ENCODE measurements at places on chromosomes 1 and 21. TPM values are rescaled to one million over a fixed set of nuclear protein-coding genes. Genes with fewer than 3 reads are reported as not detected.

Gene PLEKHA6
- total RNA-seq = 1.3 TPM

Gene LCE1A
- total RNA-seq = not detected

- ATAC-seq = no peak
Observed at GRCh38 chr1:18166929-18167328, 59.3 kb downstream of the IGSF21 start.

Gene PLA2G4A
- 0.40 TPM for total RNA-seq

DNA sequence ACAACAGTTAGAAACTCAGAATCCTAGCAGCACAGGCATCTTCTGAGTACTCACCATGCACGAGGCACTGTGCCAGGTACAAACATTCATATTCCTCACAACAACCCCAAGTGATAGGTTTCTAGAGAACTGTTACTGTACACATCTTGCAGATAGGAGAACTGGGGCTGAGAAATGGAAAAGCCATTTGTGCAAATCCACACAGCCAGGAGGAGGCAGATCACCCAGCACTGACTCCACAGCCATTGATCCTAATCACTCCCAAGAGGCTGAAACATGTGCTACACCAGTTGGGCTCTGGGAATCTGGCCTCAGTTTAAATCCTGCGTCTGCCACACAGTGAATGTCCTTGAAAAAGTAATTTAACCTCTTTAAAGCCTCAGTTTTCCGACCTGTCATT, 151.0 kb downstream of the ST6GALNAC5 start:
- no peak for ATAC-seq

Gene KCNJ9
- not detected for total RNA-seq

GRCh38 chr1:82384776-82385175, 584.0 kb downstream of the ADGRL2 start:
- no peak for ATAC-seq

DNA sequence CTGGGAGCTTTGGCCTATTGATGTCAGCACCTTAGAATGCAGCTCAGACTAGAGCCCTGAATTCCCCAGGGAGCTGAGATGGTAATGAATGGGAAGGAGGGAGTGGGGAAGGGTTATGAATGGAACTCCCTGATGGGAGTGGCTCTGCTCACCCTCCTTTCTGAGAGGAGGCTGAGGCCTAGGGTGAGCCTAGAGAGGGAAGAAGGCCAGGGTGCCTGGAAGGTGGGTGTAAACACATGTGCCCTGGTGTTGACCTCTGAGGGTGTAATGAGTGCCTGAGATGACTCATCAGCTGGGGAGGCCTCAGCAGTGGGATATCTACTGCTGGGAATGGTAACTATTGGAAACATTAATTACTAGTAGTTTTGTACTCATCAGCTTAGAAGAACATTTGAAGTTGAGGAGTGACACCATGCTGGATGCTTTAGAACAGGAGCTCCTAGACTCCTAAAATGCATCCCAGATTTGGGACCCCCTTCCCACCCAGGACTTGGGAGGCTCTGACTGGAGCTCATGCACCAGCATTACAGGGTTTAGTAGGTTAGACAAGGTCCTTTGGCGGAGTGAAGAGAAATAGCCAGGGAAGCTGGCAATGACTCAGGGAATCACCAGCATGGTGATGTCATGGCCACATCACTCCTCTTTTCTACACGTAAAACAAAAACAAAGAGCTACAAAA, 16.0 kb upstream of the PIGV start:
- peak; percentile 91 for ATAC-seq

DNA sequence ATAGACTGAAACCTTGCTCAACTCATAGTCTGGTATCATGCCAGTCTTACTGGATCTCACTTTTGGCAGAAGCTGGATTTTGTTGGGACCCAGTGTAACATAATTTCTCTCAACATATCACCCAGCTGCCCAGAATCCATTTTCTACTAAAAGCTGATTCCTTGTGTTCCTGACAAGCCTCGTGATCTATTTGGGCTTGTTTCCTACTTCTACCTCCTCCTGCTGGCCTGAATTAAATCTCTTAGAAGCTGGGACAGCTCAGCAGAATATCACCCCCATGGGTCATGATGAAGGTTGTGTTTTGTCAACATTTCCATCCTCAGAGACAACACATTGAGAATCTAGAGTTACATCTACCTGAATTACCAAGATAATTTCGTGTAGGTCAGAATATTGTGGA, 7.7 kb downstream of the GOLT1A start:
- ATAC-seq = no peak

- no peak for ATAC-seq
Observed at GRCh38 chr1:94727846-94728715, 92.1 kb upstream of the SLC44A3 start.

DNA sequence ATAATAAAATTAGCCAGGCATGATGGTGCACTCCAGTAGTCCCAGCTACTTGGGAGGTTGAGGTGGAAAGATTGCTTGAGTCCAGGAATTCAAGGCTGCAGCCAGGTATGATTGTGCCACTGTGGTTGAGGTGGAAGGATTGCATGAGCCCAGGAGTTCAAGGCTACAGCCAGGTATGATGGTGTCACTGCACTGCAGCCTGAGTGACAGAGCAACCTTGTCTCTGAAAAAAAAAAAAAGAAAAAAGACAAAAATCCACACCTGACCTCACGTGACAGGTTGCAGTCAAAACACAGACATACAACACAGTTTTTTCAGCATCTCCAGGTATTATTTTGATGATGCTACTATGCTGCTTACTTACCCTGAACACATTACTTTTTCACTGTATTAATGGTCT, 4.3 kb upstream of the AK2 start:
- ATAC-seq = no peak

Gene RIMKLA
- total RNA-seq = 16.3 TPM

GRCh38 chr1:15460708-15461095, 4.2 kb downstream of the CELA2A start:
- ATAC-seq = no peak

Gene LORICRIN
- not detected for total RNA-seq

Gene SUSD4
- total RNA-seq = 0.11 TPM

GRCh38 chr1:21623410-21623961, 45.7 kb downstream of the RAP1GAP start:
- ATAC-seq = no peak

DNA sequence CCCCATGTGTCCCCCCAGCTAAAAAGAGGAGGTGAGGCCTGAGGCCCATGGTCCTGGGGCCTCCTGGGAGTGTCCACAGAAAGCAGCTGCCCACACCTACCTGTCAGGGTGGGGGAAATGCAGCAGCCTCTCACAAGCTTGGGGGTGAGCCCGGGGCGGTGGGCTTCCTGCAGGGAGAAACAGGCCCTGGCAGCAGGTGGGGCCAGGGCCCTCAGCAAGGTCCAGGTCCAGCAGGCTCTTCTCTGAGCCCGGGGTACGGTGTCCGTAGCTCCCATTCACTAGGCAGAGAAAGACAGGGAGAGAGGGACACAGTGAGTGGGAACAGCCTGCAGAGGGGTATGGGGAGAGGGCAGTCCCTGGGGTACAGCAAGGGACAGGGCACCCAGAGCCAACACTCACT, 139.0 kb downstream of the GLIS1 start:
- ATAC-seq = no peak

GRCh38 chr1:218171302-218171893, 113.7 kb upstream of the RRP15 start:
- no peak for ATAC-seq

GRCh38 chr1:6010554-6010953, 18.3 kb upstream of the NPHP4 start:
- ATAC-seq = no peak

Gene IL23R
- total RNA-seq = 15.2 TPM

Gene PPFIA4
- total RNA-seq = 244 TPM

Gene PRAMEF26
- not detected for total RNA-seq

DNA sequence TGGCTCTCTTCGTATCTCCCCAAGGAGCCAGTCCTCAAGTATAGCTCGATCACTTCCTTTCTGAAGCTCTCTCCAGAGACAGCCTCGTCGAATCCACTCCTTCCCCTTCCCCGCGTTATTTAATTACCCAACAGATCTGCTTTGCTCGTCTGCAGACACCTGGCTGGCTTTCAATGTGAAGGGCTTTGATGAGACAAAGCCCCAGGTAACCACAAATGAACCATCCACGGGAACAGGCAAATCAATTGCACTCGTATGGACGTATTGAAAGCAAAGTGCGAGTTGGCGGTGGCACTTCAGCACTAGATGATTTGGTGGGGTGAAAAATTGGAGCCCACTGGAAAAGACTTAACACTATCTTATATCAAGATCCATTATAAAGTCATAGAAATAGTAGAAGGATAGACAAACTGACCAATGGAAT, 364 bp upstream of the BCAR3 start:
- ATAC-seq = peak; percentile 17

- ATAC-seq = no peak
Observed at GRCh38 chr1:111731956-111732355, 7.2 kb downstream of the INKA2 start.

DNA sequence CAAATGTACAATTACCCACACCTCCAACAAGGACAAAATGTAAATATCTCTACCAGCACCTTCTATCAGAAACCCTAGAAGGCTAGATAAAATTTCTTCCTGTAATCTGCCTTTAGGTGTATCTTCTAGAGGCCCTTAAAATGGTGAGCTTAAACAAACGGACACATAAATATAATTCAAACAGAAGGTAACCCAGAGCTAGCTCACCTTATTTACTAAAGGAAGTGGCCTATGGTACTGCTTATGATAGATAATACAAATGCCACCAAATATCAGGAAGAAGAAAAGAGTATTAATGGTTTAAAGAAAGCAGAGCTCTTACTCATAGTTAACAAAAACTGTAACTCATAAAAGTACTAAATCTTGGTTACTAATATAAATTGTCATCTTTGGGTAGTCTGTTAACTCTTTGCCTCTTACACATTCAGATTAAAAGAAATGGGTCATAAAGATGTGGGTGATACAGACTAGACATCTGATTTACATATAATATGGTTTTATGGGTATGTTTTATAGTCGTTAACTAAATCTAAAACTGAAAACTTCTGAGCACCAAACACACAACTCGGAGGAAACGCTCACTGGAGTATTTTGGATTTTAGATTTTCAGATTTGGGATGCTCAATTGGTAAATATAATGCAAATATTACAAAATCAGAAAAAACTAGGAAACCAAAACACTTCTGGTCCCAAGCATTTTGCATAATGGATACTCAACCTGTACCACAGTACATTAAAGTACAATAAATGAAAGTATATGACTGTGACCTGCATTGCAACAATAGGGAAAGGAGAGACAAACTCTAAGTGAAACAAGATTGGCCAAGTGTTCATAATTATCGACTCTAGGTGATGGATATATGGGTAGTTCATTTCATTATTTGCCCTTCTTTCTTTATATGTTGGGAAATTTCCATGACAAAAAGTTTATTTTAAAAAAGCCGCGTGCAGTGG, 23.2 kb downstream of the TRIT1 start:
- no peak for ATAC-seq

GRCh38 chr1:73593364-73593763, 604.6 kb downstream of the LRRIQ3 start:
- ATAC-seq = no peak

DNA sequence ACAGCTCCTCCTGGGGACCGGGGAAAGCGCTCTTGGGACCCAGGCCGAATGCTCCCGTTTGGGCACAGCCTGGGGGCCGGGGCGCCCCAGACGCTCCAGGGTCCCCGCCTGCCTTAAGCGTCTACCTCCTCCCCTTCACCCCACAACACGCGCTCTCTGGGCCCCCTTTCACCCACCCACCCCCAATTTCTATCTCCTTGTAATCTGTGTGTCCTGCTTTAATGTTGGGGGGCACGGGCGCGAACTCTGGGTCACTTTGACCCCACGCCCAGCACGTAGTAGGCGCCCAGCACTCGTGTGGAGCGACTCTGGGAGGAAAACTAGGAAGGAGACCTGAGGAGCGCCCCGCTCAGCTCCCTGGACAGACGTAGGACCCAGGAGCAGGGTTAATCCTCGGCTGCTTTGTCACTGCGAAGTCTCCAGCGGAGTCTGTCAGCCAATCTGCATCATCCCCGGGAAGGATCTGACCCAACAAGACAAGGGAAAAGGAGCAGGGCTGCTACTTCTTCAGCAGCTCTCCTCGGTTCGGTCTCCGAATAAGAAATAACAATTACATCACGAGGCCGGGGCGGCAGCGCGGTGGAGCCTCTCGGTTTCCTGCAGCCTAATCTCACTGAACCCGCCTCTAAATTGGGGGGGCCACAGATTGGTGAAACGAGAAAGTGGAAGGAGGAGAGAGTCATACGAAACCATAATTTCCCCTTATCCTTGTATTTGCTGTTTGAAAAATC, 757 bp upstream of the NRIP1 start:
- ATAC-seq = peak; percentile 30

Gene CYP4Z1
- total RNA-seq = not detected

- ATAC-seq = no peak
Observed at GRCh38 chr1:66438062-66438461, 95.9 kb upstream of the SGIP1 start.

Gene MEX3A
- total RNA-seq = 0.15 TPM

DNA sequence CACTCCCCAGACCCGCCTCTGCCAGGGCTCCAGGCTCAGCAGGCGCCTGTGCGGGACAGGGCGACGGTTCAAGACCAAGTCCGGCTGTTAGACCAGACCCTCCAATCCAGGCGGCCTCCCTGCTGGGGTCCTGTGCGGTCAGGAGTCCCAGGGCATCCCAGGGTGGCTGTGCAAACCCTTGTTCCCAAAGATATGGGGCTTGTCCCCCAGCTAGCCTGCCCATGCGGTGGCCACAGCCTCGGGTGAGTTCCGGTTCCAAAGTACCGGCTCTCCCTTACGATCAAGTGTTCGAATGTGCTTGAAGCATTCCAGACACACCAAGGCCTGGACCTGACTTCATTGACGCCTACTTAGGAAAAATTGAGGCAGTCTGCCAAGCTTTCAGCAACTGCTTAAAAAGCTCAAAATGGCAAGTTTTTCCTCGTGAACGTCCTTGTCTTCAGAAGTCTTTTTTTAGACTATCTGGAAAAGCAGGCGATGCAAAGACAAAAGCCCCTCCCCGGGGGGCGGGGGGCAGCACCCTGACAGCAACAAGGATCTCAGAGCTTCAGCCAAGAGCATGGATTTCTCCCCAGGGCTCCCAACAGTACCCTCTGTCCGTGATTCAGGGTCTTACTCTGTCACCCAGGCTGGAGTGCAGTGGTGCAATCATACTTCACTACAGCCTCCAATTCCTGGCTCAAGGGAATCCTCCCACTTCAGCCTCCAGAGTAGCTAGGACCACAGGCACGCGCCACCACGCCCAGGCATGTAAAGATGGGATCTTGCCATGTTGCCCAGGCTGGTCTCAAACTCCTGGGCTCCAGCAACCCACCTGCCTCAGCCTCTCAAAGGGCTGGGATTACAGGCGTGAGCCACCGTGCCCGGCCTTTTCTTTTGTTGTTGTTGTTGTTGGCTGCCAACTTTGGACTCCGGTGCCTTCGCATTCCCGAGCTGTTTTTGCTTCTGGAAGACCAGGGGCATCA, 2.3 kb downstream of the FAAP20 start:
- ATAC-seq = no peak

Measured in activated T-helper 17 cell treated with anti-CD3 and anti-CD28 coated beads, Interleukin-2, amount 50 U/mL, for 72 hours (primary cell).